ENCODE measurements at places on chromosomes 6 and 20. TPM values are rescaled to one million over a fixed set of nuclear protein-coding genes. Genes with fewer than 3 reads are reported as not detected.

The GLYATL3 gene
- not detected for total RNA-seq

The RBPJL gene
- not detected for total RNA-seq

The TRDN gene
- not detected for total RNA-seq

The TCF21 gene
- 0.37 TPM for total RNA-seq

The ADGRF5 gene
- 0.05 TPM for total RNA-seq

- DNase-seq = no peak
Measured at GRCh38 chr6:154848580-154848979, 115.4 kb downstream of the SCAF8 start.

GRCh38 chr6:35327349-35328027, 14.9 kb upstream of the PPARD start:
- DNase-seq = peak; percentile 87

GRCh38 chr6:111541026-111541681, 58.1 kb upstream of the REV3L start:
- no peak for DNase-seq

- no peak for DNase-seq
Measured at GRCh38 chr6:169789146-169789943, 37.9 kb downstream of the ERMARD start.

DNA sequence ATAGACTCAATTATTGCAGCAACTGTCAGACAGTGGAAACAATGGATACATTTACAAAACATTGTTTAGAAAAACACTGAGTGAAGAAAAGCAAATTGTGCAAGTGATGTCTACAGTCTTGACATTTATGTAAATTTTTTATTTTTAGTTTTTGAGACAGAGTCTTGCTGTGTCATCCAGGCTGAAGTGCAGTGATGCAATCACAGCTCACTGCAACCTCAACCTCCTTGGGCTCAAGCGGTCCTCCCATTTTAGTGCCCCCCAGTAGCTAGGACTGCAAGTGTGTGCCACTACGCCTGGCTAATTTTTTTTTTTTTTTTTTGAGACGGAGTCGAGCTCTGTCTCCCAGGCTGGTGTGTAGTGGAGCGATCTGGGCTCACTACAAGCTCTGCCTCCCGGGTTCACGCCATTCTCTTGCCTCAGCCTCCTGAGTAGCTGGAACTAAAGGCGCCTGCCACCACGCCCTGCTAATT, 9.7 kb downstream of the CNBD2 start:
- DNase-seq = no peak

DNA sequence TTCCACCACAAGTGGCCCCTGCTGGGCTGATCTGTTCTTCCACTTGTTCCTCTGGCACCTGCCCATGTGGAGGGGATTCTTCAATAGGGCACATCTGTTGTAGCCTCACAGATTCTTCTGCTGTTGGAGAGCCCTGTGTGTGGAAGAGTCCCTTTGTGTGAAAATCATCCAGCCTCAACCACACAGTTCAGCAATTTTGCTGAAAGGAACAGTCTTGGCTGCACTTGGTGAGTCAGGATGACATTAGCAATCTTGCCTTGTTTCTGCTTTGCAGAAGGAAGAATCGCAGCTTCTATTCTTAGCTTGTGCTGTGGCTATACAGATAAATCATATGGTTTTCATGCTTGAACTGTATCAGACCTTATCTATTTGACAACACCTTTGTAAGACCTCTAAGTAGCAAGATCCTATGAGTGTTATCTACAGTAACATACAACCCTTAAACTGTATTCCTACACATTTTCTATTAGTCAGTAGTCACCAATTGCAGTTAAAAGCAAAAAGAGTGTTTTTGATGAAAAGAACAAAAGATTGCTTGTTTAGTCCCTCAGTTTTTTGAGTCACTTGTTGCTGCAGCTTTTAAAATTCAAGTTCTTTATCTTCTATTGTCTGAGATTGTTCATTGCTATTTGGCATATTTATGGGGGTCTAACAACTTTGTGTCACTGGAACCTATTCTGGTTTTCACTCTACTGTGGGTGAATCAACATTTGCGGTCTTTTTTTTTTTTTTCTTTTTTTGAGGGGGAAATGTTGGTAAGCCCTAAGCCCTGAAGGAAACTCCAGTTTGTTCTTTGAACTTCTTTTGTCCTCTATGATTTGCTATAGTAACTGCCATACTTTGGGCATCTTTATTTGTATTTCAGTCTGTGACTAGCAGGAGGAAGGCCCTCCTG, 231.6 kb downstream of the TFAP2B start:
- no peak for DNase-seq

DNA sequence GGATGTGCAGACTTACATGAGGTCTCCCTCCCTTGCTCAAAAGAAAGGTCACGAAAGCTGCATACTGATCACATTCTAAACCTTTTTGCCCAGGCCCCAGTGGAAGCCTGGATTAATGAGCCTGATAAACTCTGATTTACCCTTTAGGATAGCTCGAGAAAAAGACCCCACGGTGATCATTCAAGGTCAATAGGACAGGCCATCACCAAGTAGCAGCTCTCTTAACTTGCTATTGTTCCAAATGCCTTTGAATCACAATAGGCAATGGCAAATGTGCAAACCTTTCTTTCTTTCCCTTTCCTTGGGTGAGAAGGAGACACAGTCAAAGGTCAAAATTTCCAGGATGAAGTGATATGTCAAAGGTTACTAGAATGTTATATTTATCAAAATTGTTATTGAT, 327.3 kb downstream of the HDGFL1 start:
- no peak for DNase-seq
